ENCODE measurements at places on chromosomes 3 and 15.

DNA sequence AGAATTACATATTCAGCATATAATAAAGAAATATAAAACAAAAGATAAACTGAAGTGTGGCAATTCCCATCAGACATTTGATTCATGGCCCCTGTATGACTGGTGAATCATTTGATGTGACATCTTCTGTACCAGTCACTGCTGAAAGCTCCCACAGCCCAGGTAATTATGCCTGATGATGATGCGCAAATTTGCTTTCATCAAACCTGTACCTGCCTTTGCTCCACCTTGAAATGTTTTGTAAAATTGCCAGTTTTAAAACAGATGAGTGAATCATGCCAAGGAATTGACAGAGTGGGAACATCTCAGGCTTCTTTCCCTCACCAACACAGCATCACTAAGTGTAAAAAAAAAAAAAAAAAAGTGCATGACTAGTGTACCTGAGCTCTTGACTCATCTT lies 66.5 kb upstream of the EIF1B start:
- no peak for DNase-seq

GRCh38 chr3:171876680-171877147 lies 33.6 kb downstream of the TMEM212 start:
- DNase-seq = peak; percentile 97

- DNase-seq = peak; percentile 85
Measured at GRCh38 chr15:63157891-63158431, 684 bp upstream of the RPS27L start.

DNA sequence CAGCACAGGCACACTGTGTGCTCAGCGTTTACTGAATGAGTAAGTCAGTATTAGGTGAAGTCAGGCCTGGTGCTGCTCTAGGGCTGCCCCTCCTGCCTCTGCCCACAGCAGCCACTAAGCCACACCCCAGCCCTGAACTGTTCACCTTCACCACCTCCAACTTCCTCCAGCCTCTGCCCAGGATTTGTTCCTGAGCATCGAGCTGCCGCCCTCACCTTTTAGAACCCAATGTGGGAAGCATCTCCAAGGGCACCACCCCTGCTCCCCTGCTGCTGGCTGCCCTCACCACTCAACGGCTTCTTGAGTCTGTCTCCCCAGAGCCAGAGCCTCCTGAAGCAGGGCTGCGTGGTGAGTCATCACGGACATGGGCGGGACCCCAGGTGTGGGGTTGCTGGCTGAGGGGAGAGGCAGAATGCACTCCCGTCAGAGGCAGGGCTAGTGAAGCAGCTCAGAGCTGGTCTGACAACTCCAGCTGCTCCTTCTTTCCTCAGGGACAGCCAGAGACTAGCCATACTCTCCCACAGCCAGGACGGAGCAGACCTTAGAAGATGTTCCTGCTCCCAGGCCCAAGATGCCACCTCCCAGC lies 5.8 kb downstream of the HYAL2 start:
- peak; percentile 62 for DNase-seq

DNA sequence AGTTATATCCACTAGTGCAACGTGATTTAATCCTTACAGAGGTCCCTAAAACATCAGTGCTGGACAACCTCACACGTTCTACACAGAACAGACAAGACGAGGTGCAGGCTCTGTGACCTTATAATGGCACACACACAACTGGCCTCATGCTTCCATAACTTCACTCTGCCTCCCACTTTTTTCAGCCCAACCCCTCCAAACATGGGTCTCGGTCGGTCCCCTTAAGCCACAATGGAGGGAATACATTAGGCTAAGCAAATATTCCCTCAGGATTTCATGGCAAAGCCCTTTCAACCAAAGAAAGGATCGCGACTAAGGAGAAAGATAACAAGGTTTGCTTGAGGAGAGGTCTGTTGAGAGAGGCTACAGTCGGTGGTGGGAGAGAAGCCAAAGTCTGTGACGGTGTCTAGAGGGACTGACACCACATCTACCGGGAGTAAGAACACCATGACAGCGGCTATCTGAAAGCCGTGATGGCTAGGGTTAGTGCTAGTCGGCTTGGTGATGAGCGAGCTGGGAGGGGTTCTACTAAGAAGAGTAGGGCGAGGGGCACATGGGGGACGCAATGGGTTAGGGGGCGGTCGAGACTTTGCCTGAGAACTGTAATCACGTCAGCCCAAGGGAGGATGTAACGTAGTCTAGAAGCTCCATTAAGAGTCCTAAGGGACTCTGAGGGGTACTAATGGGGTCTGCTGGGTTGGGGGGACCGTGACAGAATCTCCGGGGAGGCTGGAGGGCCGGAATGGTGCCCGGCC lies 1.0 kb downstream of the MYO9A start:
- no peak for DNase-seq

DNA sequence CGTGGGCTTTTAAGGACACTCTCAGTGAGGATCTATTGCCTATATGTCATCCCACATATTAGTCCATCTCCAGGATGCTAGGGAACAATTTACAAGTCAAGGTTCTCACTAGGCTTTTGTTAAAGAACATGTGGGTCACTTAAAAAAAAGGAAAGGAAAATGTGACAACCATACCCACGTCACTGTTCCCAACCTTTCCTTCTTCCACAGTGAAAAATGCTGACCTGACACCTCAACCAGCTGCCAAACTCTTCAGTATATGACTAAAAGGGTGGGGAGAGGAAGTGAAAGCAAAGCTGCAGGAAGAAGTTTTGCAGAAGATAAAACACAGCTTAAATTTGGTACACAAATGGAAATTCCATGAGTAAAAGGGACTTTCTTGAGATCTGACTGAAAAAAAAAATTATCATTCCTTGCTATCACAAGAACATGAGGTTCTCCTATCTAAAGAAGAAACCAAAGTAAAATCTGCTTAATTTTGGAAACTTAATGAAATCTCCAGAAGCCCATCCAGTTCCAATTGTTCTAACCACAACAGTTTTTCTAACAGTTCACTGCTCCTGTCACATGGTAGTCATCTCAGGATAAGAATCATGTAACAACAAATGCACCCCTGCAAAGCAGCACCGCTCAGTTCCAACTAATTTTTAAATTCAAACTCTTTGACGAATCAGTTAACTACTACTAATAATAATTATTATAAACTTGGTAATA lies 117.0 kb upstream of the TSPAN3 start:
- DNase-seq = peak; percentile 61
